ENCODE measurements at places on chromosomes 1 and 21.

- DNase-seq: peak; percentile 50
Measured at GRCh38 chr1:212470059-212470458, 37.3 kb downstream of the NENF start.

DNA sequence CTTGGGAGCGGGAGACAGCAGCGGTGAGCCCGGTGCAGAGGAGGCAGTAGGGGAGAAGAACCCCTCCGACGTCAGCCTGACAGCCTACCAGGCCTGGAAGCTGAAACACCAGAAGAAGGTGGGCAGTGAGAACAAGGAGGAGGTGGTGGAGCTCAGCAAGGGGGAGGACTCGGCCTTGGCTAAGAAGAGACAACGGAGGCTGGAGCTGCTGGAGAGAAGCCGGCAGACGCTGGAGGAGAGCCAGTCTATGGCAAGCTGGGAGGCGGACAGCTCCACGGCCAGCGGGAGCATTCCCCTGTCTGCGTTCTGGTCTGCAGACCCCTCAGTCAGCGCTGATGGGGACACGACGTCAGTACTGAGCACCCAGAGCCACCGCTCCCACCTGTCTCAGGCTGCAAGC is 32.9 kb downstream of the STYXL2 start:
- DNase-seq: no peak

DNA sequence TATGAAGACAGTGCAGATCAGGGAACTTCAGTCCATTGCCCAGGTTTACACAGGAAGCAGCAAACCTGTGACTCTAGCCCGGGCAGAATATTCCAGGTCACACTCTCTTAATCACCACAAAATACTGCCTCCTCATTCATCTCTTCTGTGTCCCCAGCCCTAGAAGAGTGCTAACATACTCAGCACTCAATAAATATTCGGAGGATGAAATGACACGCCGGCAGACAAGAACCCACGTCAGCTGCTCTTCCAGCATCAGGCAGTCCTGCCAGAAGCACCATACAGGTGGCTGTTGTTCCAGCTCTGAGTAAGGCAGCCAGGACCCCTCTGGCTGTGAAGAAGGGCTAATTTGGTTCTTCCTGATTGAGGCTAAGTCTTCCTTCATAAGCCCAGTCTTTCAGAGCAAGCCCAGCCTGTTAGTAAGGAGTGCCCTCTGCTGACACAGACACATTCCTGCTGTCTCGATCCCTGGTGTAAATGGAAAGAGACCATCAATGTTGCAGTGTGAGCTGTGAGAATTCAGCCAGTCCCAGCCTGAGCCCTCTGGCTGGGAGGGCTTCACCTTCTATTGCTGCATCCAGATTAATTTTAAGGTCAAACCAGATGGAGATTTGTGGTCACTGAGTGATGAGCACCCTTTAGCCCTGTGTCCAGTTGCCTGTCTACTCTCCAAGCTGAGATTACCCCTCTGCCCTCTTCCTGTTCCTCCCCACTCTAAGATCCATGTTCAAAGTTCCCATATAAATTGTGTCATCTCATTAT is 45.0 kb upstream of the KIRREL1 start:
- peak; percentile 42 for DNase-seq

- no peak for DNase-seq
Measured at GRCh38 chr1:194256010-194256409, 1069.6 kb upstream of the B3GALT2 start.

DNA sequence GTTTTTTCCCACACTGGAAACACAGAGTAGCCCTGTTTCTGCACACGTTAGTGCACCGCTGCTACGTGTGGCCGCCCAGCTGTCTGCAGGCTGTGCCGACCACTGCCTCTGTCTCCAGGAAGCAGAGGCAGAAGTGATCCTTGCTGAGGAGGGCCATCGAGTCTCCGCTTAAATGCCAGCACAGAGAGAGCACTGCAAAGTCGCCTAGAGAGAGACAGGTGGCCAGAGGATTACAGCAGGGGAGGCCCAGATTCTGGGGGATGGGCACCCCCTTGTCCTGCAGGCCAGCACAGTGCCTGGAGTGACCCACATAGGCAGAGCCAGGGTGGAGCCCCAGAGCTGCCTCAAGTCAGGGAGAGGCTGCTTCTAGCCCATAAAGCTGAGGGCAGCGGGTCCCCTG is 6.1 kb downstream of the TPRG1L start:
- no peak for DNase-seq

Data from colonic mucosa (tissue), 4 donors.